ENCODE measurements at places on chromosomes 2 and 18.

DNA sequence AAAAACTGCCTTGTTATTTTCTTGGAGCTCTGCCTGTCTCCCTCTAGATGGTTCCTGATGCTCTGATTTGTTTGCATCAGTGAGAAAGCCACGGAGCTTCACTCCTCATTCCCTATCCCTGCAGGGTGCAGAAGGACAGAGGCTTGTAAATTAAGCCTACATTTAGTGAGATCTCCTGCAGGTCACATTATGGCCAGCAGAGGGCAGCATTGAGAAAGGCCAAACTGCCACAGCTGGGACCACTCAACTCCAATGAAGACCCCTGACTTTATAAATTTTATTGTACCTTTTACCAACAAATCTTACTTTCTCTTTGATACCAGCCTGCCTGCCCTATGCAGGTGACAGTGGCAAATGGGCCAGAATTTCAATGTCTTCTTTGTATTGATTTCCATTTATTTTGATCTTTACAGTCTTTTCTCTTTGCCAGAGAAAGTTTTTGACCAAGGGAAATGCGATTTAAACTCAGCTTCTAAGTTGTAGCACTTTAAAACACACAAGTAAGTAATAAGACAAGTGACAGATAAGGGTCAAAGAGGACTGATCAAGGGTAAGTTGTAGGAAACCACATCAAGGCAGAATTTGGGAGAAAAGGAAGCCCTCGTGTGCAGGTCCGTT lies 1029.1 kb upstream of the KLHL29 start:
- DNase-seq, result peak; percentile 65

DNA sequence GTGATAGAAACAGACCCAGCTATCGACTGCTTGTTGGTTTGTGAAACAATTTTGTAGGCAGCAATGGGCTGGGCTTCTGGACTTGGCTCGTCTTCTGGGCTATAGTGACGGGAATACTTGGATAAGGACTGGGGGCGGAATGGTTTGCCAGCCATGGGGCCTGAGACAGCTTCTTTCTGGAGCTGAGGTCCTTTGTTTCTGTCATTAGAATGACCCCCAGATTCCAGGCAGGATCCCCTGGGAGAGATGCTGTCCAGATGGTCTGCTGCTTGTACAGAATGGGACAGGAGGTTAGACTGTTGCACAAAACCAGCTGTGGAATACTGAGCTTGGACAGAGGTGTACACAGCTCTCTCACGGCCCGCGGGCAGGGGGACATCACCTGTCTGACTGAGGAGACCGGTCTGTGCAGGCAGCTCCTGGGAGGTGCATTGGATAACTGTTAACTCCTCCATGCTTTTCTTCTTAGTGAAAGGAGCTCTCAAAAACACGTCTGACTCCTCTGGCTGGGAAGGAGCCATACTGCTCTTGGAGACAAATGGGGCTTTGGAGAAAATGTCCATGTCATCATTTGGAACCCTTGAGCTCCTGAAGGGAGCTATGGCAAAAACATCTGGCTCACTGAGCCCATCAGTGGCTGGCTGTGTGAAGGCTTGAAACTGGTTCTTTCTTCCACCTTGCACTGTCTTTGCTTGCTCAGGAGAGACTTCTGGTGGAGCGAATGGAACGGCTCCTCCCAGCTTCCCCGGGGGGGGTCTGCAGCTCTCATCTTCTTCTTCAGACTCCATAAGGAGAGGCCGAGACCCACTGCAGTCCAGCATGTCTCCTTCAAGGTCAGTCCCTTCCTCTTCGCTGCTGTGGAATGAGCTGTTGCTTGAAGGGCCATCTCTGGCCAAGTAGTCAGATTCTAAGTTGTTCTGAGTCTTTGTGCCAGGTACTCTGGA lies 28.6 kb upstream of the NFU1 start:
- DNase-seq, result no peak

DNA sequence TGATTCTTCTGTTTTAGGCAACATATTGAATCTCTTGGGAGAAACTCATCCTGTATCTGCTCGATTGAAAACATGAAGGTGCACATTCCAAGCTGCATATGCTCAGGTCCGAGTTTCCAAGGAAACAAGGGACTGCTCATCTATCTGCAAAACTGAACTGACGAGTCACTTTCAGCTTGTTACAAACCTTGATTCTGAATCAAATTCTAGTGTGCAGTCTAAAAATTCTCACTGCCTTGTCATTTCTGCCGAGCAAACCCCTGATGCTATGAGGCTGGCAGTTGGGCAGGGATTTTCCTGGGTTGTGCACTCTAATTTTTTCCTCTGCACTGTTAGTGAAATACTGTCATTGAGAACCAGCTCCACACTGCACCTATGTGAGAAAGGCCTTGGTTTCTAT lies 101.3 kb upstream of the ETAA1 start:
- DNase-seq, result no peak

GRCh38 chr2:23513872-23514793 lies 129.2 kb downstream of the KLHL29 start:
- DNase-seq, result no peak

DNA sequence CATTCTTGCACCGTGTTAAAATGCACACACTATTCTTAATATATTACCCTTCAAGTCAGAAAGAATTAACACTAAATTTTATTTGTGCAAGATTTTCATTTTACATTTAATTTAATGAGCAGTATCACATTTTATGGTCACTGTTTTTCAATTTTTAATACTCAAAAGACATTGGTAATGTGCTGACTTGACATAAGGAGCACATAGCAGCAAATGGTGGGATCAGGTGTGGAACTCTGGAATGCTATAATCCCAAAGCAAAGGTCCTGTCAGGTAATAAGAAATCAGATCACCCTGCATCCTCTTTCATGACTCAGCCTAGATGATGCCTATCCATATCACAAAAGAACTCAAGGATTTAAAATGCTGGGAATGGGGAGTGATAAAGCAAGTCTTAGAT lies 55.6 kb upstream of the SPAG16 start:
- no peak for DNase-seq

DNA sequence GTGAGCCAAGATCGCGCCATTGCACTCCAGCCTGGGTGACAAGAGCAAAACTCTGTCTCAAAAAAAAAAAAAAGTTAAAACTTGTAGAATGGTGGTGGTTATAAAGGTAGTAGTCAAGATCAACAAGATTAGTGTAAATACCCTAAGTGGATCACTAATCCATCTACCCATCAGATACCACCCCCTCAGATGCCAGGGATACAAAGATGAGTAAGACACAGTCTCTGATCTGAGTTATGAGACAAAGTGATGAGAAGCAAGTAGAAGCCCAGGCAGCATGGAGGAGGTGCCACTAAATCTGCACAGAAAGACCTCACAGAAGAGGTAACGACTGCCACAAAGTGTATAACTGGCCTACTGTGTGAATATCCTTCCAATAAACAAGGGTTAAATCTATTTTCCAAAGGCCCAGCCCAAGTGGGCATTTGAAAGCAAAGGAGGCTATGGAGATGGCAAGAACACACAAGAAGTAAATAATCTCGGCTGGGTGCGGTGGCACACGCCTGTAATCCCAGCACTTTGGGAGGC lies 20.2 kb downstream of the NFE2L2 start:
- no peak for DNase-seq

GRCh38 chr2:236685979-236686520 lies 116.4 kb downstream of the ACKR3 start:
- no peak for DNase-seq

DNA sequence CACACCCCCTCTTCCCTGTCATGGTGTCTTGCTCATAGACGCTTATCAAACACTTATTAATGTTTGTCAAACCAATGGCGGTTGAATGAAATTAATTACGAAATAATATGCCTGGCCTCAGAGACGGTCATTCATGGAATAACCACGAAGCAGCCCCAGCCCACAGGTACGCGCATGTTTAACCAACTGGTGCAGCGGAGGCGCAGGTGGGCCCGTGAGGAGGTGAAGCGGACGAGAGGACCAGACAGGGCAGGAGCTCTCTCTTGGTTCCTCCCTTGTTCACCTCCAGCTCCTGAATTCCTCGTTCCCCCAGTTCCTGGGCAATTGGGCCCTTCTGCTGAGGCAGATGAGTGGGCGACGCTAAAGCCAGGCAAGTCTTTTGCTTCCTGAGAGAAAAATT lies 169.8 kb downstream of the TNS1 start:
- no peak for DNase-seq

GRCh38 chr18:12741351-12741750 lies 38.5 kb downstream of the PSMG2 start:
- peak; percentile 27 for DNase-seq

GRCh38 chr2:88627856-88628570 lies 749 bp upstream of the EIF2AK3 start:
- peak; percentile 97 for DNase-seq

DNA sequence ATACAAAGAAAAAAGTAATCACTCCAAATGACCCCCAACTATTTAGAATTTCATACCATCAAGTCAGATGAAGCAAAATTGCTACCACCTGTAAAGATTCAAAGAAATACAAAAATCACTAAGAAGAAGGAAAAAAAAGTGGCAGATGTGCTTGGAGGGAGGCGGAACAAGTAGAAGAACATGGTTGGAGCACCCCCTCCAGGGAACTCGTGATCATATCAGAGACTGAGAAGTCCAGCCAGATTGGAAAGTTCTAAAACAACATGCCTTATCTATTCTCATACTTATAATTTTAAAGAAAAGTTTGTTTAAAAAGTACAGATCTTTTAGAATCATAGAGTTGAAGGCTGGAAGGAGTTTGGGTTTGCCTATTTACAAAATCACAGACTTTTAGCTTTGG lies 113.4 kb upstream of the CYP26B1 start:
- no peak for DNase-seq

- no peak for DNase-seq
Measured at GRCh38 chr2:179238027-179238426, 26.6 kb downstream of the SESTD1 start.

- DNase-seq, result no peak
Measured at GRCh38 chr18:46418663-46419260, 238.3 kb downstream of the LOXHD1 start.

DNA sequence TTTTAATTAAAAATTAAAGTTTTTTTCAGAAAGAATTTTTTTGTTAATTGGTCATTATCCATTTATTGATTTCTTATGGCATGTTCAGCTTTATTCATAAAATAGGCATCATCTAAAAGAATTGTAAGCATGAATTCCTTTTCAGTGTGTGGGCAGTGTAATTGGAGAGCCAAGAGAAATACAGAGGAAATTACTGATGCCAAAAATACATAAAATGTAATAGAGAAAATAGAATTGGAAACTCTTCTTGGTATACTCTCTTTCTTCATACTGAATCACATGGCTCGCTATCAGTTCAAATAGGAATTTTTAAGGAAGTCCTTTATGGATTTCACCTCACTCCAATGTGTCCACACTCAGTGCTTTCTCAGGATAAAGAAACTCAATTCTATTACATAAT lies 663.6 kb upstream of the NRXN1 start:
- DNase-seq, result no peak

- DNase-seq, result peak; percentile 44
Measured at GRCh38 chr2:221572821-221573429, 821 bp upstream of the EPHA4 start.

DNA sequence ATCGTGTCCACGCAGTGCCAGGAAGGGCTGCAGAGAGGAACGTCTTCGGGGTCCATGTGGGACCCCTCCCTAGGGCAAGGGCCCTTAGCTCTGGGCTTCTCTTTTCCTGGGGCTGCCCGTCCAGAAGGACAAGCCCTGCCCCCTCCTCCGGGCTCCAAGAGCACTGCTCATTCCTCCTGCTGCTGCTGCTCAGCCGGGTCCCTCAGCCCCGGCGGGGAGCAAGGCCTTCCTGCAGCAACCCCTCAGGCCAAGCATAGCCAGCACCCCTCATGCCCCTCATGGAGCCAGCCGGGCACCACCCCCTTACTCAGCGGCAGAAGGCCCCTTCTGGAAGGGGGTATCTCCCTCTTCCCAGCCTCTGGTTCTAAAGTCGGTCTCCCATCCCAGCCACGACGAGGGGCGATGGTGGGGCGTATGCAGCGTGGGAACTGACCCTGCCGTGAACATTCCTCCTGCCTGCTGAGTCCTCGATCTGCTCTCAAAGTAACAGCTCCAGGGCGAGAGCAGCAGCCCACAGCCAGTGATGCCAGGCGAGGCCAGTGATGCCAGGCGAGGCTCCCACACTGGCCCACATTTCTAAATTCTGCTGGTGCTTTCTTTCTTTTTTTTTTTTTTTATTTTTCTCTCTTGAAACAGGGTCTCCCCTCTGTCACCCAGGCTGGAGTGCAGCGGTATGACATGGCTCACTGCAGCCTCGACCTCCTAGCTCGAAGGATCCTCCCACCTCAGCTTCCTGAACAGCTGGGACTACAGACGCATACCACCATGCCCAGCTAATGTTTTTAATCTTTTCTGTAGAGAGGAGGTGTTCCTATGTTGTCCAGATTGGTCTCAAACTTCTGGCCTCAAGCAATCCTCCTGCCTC lies 99.7 kb downstream of the HDAC4 start:
- no peak for DNase-seq

- DNase-seq, result peak; percentile 68
Measured at GRCh38 chr2:105287692-105288091, 41.8 kb downstream of the TGFBRAP1 start.

DNA sequence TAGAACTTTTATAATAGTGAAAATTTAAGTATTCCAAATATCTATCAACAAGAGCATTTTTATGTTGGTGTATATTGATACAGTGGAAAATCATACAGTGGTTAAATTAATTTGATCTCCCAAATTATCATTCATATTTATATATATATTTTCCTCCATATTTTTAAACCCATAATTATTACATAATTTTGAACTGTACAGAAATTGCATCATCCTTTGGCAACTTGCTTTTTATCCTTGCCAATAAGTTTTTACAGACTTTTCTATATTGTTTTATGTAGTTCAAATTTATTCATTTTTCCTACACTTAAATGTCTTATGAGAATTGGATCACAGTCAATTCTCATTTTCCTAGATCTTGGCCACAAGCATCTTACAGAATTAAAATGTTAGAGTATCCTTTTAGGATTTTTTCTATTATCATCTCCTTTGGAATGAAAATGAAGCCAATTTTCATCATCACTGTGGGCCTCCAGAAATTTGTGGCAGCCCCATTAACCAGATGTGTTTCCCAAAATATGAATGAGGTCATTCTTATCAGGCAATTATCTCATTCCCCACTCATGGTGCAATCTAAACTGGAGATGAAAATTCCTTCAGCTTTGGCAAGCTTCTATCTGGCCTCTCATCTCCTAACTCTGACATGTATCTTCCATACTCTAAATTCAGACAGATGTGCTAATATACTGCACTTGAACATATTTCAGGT lies 94.2 kb upstream of the DLGAP1 start:
- no peak for DNase-seq

GRCh38 chr2:86186431-86186830 lies 8.8 kb downstream of the IMMT start:
- no peak for DNase-seq

GRCh38 chr2:20796374-20796791 lies 26.5 kb downstream of the LDAH start:
- no peak for DNase-seq

Measured in SK-MEL-5 (cell line).